ENCODE measurements at places on chromosomes 13 and 19.

GRCh38 chr13:32316028-32316339, 676 bp downstream of the BRCA2 start:
- no peak for DNase-seq

DNA sequence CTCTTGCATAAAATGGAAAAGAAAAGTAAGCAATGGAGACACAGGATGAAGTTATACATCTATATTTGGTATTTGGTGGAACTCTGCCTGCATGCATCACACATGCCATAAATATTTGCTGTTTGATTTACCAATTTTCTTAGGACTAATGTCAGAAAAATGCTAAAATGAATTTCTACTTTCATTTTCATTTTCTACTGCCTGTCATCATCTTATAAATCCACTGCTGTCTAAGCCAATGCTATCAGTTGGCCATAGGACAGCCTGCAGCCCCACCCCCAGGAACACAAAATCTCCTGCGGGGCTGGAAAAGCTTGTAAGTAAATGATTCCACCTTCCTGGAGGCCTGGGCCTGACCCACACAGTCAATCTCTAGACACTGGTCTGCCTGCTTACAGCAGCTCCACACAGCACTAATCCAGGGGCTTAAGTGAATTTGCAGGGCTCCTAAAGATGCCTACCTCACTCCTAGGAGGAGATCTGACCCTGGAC, 122.0 kb downstream of the ENOX1 start:
- no peak for DNase-seq

DNA sequence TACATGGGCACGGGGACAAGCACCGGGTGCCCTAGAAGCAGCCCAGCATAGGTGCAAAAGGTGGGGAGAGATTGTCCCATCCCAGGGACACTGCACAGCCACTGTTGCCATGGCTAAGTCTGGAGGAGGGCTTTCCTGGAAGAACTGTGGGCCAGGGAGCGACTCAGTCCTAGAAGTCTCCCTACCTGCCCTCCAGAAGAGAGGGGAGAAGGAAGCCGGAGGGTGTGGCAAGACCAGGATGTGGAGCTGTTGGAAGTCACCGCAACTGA, 2.3 kb upstream of the FBN3 start:
- DNase-seq, result no peak

GRCh38 chr13:25707726-25708125, 336.0 kb downstream of the ATP8A2 start:
- no peak for DNase-seq

DNA sequence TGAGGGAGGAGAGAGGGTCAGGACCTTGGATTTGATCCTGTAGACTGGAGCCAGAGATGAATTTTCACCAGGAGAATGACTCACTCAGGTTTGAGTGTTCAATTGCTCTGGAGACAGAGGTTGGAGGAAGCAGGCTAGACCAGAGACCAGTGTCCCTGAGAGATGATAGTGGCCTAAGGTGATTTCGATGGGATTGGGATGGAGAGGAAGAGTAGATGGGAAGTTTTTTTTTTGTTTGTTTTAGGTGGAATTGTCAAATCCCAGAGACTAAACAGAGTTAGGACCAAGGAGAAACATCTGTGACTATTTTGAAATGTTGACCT, 2.3 kb downstream of the CEBPG start:
- DNase-seq, result no peak

- DNase-seq, result no peak
Observed at GRCh38 chr13:44651209-44651608, 75.1 kb upstream of the TSC22D1 start.

GRCh38 chr19:3097442-3097871, 3.3 kb downstream of the GNA11 start:
- no peak for DNase-seq

DNA sequence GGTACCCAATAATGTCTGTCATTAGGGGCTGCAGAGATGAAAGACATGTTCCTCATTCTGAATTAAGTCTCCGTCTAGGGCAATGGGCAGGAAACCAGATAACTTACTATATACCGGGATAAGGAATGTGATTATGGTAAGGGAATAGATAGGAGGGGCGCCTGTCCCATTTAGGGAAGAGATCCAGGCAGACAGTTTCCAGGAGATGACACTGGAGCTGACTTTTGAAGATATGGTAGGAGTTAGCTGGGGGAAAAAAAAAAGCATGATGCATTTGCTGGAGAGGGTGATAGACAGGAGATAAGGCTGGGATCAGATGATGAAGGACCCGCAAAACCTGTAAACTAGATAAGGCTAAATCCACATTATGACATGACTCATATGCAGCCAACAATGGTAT, 340.7 kb downstream of the DCT start:
- no peak for DNase-seq

DNA sequence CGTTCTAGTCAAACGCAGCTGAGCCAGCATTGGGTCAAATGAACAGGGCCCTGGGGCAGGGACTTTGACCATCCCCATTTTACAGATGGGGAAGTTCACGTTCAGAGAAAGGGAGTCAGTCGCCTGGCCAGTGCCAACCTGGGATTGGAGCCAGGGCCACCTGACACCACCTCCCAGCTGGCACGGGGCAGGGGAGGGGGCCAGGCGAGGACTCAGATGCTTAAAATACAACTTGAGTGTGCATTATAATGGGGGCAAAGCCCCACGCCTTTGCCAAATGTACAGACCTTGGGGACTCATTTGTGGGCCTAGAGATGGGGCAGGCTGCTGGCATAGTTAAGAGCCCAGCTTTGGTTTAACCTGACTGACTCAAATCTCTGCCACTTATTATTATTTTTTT, 14.6 kb downstream of the PRR12 start:
- DNase-seq, result no peak

DNA sequence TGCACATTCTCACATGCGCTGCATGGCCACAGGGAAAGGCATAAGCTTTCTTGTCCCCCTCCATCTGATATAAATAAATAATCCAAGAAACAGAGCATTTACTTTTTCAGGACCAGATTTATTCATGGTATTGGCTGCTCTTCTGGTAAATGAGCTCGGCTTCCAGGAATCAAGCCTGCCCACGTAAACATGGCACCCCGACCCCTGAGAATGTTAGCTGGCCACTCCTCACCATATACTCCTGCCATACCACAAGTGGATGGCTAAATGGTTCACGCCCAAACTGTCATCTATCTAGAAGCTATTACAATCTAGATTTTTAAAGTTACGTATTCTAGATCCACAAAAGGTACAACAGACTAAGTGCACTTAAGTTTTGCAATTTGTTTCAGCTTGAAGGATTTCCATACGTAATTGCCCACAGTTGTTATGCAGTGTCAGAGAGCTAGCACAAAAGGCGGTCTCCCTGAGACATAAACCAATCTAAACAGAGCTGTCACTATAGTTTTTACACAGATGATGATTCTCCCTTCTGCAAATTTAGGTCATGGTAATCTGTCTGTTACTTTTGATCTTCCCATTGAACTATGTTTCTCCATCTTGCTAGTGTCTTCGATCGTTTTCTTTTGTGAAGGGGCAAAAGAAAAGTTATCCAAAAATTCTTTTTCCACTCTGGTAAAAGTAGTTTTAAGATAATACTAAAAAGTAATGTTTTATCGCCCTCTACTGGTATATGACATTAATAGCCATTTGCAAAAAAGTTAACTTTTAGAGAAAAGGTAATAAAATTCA, 16.2 kb upstream of the FOXO1 start:
- DNase-seq, result no peak

GRCh38 chr19:21581646-21582240, 76.3 kb downstream of the ZNF429 start:
- DNase-seq, result no peak

GRCh38 chr19:51111606-51112005, 3.4 kb upstream of the CTU1 start:
- no peak for DNase-seq

GRCh38 chr13:54945973-54946372, 1917.4 kb downstream of the OLFM4 start:
- DNase-seq, result no peak

DNA sequence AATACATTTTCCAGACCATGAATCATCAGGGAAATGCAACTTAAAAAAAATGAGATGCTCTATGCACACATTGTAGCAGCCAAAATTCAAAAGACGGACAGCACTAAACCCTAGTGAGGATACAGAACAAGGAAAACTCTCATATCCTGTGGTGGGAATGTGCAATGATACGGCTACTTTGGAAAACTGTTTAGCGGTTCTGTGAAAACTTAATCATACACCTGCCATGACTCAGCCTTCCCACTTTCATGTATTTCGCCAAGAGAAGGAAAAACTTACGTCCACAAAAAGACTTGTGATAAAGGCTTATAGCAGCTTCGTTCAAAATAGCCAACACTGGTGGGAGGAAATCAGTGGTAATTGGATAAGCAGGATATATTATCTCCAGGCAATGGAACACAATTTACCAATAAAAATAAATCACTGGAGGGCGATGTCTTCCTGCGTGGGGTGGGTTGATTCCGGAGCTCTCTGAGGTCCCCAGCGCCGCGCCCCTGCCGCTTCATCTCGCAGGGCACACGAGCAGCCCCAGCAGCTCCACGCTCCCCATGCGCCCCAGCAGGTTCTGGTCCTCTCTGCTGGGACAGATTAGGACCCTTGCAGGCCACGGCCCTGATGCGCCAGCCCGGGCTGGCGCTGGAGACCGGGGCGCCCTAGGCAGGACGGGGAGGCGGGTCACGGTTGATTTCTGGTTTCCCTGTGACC, 97.2 kb upstream of the ARHGEF7 start:
- no peak for DNase-seq

DNA sequence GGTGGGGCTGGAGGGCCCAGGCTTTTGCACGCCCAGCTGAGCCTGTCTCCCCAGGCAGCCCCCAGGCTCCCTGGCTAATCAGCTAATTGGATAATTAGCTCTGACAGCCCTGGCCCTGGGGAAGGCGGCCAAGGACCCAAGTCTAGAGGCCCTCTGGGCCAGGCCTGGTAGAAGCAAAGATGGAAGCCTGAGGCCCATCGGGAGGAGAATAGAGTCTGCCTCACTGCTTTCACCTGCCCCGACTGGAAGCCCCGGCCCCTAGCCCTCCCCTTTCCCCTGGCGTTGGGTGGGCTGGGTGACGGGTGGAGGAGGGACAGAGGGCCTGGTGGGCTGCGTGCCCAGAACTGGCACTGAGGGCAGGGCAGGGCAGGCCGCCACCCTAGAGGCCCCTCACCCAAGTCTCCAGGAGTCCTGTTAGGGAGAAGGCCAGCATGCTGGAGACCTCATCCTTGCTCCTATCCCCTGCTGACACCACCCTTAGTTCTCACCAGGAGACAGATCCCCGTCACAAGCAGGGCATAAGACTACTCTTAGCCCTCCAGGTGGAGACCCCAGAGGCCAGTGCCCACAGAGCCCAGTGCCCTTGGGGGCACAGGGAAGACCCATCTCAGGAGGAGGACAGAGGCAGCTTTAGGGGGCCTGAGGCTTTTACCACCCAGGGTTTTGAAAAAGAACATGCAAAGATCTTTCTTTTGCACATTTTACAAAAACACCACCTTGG, 12.0 kb downstream of the LYL1 start:
- no peak for DNase-seq

- DNase-seq, result no peak
Observed at GRCh38 chr13:73633817-73634460, 500.3 kb downstream of the KLF12 start.

GRCh38 chr13:98068521-98068920, 74.4 kb upstream of the FARP1 start:
- DNase-seq, result no peak
